Cardiac atrium fibroblast (primary cell): ENCODE measurements at places on chromosomes 6 and 20. TPM values are rescaled to one million over a fixed set of nuclear protein-coding genes. Genes with fewer than 3 reads are reported as not detected.

Gene TBX18
- total RNA-seq = 45.5 and 52.2 TPM in 2 replicates

Gene RALGAPB
- 13.5 and 16.2 TPM in 2 replicates for total RNA-seq

Gene TFAP2C
- total RNA-seq = not detected in 2 replicates

Gene BTN1A1
- total RNA-seq = not detected in 2 replicates

Gene LINC00237
- not detected in 2 replicates for total RNA-seq

Gene CITED2
- 267 and 303 TPM in 2 replicates for total RNA-seq

Gene LRP11
- 30.0 and 44.7 TPM in 2 replicates for total RNA-seq

Gene RNF144B
- total RNA-seq = 0.72 and 3.2 TPM in 2 replicates

Gene EEF1A2
- total RNA-seq = 2.4 and 2.5 TPM in 2 replicates

Gene IRAK1BP1
- total RNA-seq = 1.6 and 3.2 TPM in 2 replicates

Gene FOXQ1
- not detected in 2 replicates for total RNA-seq
